ENCODE measurements at places on chromosomes 1 and 21.
A peak's percentile ranks its signal among the peaks of the same experiment; 100 is the strongest.

DNA sequence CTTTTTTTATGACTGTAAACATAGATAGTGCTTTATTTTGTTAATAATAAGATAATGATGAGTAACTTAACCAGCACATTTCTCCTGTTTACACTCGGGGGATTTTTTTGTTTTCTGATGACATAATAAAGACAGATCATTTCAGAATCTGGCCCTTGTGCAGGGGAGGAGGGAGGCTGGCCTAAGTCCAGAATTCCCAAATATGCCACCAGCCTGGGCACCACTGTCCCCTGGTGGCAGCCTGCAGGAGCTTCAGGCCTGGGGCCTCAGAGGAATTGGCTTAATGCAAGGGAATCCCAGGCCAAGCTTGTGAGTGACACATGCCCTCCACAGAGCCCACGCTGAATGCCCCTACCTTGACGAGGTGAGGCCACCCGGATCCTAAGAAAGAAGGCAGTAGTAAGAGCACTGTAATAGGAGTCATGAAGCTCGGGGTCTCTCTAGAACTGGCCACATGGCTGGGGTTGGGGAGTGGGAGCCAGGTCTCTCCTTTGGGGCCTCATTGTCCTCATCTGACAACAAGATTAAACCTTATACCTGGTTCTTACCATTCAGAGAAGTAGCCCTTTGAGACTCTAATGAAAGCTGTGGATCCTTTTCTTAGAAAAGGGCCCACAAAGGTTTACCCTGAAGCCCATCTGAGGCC, 24.1 kb downstream of the ETNK2 start:
- no peak for DNase-seq

DNA sequence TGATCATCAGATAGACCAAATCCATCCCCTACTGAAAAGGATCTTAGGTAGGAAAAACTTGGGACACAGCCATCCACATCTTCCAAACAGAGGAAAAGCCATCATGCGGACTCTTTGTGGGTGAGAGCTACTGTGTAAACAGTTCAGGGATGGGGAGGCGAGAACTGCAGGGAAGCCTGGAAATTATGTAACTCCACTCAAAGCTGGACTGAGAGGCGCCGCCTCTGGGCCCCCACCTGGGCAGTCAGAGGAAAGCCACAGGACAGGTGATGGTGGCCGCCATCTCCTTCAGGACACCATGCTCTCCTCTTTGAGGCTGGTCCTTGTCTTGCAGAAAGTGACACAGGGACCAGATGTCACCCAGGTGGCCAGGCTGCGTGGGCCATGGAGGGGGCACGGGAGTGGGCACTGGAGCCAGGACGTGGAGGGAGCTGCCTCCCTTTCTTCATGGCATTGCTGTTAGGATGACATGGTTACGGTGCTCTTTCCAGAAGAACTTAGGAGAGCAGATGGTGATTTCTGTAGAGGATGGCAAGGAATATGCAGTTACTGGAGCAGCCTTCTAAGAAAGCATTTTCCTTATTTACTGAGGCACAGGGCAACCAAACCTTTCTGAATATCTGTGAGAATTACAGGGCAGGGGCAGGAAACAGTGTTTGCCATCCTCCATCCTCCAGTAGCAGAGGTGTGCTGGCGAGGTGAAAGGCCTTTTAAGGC, 32.0 kb upstream of the TDRD10 start:
- DNase-seq: no peak

DNA sequence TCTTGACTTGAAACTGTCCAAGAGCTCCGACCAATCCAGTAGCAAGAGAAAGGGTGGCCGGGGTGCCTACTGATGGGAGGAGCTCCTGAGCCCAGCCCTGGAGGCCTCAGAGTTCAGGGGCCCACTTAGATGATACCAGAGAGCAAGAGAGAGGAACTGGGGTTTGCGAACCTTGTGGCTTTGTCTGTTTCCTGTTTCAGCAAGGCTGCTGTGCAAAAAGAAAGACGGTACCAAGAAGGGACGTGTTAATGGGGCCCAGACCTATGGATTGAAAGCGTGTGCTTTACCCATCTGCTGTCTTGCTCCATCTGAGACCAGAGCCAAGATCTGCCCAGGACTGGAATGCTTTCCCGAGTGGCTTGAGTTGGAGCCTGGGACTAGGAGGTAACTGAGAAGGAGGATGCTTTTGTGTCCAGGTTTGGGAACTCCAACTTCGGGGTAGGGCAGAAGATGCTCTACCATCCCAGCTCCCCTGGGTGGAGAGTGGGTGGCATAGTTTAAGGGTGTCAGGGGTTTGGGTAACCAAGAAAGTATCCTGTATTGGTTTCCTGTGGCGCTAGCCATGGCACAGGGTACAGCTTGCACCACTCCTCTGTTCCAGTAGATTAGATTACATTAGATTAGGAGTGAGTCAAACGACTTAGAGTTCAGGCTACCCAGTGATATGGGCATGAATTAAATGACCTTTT, at the start of gene TRAF3IP3:
TRAF3IP3 (plus strand) TSS at position 128 of the 689 bp plus-strand sequence. CDS start 3,987 bp downstream, outside the sequence.
- DNase-seq: peak; percentile 78

DNA sequence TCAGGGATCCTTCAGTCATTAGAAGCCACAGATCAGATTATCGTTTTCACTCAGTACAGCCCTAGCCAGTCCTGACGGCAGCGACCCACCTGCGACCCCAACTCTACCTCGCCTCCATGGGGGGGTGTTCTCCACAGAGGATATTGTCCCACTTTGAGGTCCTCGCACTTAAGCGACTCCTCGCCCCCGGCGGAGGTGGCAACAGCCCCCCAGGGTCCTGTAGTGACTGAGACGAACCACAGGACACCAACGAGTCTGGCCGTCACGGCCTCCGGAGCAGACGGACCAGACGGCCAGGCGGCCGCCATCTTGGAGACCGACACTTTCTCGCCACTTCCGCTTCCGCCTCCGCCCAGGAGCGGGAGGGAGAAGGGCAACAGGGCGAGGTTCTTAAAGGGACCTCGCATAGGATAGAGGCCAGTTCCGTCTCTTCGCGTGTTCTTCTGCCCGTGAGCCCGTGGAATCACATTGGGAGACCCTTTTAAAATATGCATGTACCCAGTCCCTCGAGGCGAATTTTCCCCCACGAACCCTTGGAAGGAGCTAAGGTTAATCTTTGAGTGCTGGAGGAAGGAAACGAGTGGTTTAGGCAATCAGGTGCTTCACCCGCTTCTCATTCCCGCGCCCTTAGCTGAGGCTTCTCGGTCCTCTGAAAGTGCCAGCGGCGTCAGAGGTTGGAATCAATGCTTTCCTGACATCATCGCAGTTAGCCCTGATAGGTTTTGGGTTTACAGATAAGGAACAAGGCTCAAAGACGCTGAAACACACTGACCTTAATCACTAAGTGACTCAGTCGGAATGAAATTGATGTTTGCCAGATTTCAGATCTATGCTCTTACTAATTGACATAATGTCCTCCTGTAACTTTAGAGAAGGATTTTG, at the start of gene TM2D1:
TM2D1 (minus strand) TSS at position 329 of the 882 bp plus-strand sequence; CDS start at position 308, 21 bp downstream.
- DNase-seq: peak; percentile 83

GRCh38 chr1:16960560-16961296, 19.7 kb downstream of the MFAP2 start:
- DNase-seq: peak; percentile 82

GRCh38 chr1:111695801-111696200, 43.4 kb downstream of the INKA2 start:
- DNase-seq: no peak

Data from stimulated activated CD4-positive, alpha-beta T cell treated with anti-CD3 and anti-CD28 coated beads, Interleukin-12 subunit alpha, Interleukin-12 subunit beta, amount 100 ng/mL, for 48 hours (primary cell).